Stimulated activated CD8-positive, alpha-beta memory T cell treated with anti-CD3 and anti-CD28 coated beads, Interleukin-2, amount 100 ng/mL, for 1 hour (primary cell): ENCODE measurements at places on chromosomes 1 and 21.
A peak's percentile ranks its signal among the peaks of the same experiment; 100 is the strongest.

DNA sequence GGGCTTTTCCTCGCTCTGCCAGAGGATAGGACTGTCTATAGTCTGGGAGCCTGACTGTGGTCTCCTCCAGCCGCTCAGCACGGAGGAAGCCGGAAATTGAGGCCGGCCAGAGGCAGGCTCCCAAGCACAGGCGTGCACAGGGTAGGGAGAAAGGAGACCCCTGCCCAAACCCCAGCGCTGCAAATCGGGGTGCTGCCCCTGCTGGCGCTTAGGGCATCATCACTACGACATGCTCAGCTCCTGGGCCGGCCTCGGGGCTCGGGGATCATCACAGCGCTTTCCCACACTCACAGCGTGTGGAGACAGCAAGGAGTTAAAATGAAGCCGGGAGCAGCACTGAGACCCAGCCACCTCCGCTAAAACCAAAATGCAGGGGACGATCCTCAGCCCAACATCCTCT lies 62.8 kb upstream of the ARHGEF16 start:
- no peak for DNase-seq

DNA sequence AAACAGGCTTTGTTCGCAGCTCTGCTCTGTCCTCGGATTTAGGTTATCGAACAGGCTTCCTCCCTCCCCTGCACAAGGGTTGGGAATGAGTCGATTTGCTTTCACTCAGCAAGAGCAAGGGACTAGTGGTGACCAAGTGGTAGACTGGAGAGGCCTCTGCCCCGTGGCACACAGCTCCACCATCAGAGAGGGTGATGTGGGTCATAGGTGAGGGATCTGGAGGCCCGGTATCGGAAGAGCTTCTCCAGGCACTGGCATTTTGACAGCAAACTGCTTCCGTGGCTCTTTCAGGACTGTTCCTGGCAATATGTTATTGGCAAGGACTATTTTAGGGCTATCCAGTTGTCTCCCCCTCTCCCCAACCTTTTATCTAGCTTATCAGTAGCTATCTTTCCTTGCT lies 3.1 kb upstream of the ELF3 start:
- DNase-seq, result no peak

DNA sequence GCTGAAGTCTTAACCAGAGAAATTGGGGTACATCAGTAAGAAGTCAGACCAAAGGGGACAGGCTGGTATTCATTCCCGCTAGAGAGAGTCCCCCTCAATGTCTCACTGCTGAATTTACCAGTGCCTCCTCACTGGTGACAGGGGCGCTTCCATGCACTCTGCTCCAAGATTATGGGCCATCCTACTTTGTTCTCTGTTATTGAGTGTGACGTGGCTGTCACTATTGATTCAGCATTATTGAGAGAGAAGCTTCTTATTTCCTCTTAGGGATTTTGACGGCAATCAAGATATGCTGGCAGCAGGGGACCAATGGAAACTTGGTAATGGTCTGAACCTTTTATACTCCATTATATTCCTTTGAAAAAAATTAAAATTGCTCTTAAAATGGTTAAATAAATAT lies 118.6 kb downstream of the SYF2 start:
- no peak for DNase-seq

DNA sequence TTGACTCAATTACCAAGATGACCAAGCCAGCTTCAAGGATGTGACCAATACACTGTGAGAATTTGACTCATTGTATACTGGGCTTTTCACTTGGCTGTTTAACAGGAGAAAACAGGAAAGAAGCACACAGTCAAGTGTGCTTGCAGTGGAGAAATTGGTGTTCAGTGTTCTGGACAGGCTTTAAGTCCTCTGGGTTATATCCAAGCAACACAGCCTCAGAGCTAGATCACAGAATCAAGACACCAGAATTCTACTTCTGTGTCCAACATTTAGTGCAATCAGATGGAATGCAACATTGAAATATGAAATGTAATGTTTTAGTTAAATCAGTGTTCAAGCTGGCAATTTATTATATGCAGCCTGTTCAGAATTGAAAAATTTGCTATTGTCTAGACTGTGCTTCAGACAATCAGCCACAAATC lies 694.4 kb downstream of the LTN1 start:
- no peak for DNase-seq

DNA sequence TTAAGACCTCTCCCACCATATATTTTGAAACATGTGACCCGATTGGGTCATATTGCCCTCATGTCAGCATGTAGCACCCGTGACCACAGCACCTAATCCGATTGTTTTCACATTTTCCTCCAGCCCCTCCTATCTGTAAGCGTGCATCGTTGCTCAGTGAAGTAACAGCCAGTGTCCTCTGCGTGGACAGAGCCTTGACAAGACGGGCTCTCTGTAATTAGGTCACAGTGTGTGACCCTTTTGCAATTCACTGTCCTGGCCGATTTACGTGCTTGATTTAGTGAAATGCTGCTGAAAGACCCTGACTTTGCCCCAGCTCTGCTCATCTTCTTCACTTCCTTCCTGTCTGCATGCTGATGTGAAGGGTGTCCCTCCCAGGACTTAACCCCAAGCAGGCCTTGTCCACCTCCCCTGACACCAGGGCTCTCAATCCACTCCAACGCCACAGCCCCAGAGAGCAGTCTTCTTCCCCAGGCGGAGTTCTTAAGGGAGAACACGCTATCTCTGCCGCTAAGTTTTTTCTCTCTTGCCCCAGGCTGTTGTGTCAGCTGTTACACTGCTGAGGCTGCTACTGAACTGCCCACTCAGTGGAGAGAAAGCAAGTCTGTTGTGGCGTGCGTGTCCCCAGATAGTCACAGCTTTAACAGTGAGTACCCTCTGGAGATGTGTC lies 19.4 kb downstream of the URB2 start:
- DNase-seq, result no peak

- DNase-seq, result no peak
Observed at GRCh38 chr1:247385283-247385682, 30.7 kb upstream of the NLRP3 start.

DNA sequence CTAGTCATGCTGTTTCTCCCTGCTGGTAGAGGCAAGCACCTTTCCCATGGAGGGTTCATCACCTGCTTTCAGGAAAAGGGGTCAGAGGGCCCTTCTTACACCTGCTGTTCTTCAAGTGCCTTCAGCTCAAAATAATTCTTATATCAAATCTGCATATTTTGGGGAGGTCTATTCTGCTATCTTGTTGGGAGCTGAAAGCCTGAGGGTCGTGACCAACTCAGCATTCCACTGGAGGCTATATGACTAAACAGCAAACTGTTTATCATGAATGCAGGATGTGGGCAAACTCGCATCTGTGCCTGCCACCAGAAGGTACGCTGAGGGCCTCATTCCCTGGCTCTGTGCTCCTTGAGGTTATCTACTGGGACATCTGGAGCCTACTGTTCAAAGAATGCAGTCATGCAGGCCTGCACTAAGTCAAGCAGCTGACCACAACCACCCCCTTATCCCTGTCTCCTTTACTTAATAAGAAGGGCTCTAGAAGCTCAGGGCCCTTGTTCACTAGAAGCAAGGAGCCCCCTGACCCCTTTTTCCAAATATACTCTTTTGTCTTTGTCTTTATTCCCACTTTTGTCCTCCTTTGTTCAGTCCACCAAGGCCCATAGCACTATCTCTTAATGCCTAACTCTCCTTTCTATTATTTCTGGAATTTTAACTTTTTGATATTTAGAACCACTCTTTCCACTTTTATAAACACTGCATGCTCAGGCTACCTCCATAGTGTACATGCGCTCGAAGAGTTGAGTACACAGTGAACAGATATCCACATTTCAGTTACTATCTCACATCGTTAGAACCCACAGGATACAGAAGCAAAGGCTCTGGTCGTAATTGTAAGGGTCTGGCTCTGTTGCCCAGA lies 4.5 kb upstream of the TRIM17 start:
- no peak for DNase-seq

DNA sequence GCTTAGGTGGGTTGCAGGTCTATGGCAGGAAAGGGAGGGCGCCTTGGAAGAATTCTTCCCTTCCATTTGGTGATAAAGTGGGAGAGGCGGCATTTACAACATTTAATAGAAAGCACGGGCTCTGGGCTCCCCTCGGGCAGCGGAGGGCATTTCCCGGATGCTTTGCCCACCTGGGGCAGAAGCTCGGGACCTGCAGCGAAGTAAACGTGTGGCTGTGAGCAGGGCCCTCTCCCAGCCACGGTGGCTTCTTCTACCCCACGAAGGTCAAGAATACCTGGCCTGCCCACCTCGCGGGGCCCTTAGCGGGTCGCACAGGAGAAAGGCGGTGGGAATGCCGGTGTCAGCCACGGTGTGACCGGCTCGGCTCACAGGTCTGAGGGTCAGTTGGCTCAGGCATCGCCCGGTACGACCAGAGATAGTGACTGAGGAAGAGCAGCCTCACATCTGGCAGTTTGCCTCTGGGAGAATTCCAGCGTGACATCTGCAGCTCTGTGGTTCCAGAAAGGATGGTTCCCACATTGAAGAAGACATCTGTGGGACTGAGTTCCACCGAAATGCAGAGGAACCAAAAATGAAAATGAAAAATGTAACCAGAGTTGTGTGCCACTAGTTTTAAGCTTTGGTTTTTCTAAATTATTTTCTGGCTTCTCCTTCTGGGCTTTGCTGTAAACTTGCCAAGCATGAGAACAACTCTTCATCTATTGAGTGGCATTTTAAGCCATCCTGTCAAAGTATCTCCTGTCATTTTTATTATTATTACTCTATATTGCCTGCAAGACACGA lies 720 bp upstream of the F3 start:
- DNase-seq, result no peak

GRCh38 chr1:60890664-60891063 lies 191.7 kb upstream of the NFIA start:
- no peak for DNase-seq

DNA sequence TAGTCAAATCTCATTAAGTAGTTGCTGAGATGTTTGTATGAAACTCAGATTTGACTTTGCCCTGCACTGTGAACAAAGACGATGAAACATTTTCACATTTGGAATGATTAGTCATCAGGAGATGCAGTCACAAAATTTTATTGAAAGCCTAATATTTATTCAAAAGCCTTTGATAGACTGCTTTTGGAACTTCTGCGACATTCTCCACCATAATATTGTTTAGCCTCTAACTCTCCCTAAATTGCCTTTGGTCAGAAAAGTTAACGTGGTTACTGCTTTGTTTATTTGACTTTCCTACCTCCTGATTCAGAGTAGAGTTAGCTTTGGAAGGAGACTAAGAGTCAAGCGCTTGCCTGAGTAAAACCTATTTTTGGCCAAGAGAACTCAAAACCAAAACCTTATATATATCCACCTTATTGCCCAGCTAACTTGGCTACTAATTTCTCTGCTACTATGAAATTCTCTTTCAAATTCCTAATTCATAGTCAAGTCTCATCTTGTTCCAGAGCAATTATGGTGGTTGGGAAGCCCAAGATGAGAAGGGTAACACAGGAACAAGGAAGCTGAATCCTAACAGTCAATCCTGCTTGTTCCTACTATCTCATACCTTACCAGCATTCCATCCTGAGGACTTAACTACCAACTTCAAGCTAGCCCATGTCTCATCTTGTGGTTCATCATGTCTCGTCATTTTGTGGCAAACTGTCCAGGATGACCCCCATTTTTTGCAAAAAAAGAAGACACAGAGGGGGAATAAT lies 429.6 kb downstream of the USP25 start:
- no peak for DNase-seq

DNA sequence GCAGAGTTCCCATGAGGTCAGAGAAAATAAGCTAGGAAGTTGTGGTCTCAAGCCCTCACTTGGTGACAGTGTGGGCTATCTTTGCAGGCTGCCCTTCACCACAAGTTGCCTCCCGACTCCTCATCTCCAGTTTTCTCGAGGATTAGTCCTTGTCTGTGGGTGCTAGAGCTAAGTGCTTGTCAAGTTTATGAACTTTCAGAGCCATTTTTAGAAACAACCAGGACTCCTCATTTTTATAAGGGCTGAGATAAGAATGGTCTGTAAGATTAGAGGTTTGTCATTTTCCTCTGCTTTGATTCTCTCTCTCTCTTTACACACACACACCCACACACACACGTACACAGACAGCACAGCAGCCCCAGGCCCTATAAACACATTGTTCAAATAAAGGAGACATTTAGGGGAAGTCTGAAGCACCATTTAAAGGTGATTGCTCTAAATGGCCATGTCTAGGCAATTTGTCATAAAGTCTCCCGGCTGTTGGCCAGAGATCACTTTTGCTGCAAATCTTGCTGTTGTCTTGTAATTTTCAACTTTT lies 127.2 kb downstream of the LACTBL1 start:
- DNase-seq, result no peak

DNA sequence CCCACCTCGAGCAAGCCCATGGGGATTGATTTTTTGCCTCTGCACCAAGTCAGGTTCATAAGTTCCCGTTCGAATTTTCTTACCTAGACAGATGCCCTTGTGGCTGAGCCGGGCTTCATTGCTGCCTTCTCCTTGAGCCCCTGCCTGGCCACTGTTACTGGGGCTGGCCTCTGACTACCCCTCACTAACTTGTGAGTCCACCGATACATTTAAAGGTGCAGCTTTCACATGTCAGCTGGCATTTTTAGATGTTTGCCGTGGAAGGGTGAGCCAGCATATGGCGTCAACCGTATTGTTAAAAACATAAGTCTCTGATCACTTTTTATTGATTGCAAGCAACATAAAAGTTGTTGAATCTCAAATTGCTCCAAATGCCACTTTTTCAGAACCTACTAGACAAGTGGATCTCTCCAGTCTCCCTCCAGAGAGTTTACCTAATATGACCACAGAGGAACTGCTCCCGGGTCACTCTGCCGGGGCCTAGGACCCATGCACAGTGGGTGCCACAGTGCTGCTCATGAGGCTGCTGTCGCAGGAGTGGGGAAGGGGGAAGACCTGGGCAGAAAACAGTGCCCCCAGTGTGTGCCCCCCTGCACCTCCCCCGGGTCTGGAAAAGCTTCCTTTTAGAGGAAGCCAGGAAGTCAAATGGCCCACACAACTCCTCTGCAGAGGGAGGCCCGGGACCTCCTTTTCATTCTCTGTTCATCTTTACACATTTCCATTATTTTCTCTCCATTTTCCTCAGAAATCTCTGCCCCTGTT lies 18.8 kb downstream of the MX1 start:
- no peak for DNase-seq

- no peak for DNase-seq
Observed at GRCh38 chr1:219144658-219145315, 28.9 kb upstream of the LYPLAL1 start.

DNA sequence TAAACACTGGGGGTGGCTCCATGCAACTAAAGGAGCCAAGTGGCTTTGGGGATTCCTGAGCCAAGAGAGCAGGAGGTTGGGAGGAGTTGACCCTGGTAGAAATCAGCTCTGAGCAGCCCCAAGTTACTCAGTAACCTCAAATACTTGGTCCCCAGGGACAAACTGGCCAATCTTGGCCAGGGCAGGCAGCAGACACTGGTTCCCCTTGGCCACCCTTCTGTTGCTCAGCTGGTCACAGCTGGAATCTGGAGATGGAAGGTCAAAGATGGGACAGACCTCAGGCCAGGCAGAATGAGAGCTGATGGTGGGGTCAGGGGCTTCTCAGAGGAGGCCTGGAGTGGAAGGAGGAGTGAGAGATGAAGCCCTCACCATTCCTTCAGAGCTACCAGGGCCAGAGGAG lies 3.3 kb upstream of the RHBG start:
- DNase-seq, result no peak

- peak; percentile 71 for DNase-seq
Observed at GRCh38 chr1:11735854-11736745, at the start of gene AGTRAP. Gene AGTRAP (plus strand): TSS chr1:11736136. CDS start chr1:11736209, 73 bp downstream.
